NAMALWA (cell line): ENCODE measurements at places on chromosomes 3 and 15.

DNA sequence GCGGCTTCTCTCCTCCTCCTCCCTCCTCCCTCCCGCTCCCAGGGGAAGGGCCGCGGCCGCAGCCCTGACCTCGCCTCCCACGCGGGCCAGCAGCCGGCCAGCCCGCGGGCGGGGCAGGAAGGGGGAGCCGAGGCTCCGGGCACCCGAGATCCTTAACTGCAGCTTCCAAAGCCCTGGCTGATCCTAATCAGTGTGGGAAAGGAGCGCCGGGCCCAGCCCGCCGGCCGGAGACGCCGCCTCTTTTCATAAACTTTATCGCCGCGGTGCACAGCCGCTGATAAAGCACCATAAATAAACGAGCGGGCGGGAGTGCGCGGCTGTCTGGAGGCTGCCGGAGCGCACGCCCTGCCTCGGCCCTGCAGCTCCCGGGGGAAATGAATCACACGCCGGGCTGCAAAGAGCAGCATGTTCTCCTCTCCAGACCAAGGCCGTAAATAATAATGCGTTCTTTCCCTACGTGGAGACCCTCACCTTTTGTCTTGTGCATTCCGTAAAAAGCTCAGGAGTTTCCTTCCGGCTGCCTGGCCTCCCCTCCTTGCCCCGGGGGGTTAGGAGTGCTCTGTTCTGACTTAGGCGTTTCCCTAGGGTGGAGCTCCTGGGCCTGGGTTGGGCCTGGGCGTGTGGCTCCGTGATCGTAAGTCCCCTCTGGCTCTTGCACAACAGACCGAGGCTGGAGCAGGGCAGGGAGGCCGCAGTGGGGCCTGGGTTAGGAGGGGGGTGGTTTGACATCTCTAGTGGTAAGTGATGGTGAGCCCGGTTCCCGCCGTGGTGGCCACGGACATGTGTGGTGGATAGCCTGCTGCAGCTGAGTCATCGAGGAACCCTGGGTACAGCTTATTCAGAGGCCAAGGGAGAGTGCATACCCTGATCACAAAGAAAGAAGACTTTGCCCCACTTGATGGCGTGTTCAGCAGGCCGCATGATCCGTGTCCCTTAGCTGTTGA is 132.6 kb upstream of the HES1 start:
- no peak for DNase-seq

DNA sequence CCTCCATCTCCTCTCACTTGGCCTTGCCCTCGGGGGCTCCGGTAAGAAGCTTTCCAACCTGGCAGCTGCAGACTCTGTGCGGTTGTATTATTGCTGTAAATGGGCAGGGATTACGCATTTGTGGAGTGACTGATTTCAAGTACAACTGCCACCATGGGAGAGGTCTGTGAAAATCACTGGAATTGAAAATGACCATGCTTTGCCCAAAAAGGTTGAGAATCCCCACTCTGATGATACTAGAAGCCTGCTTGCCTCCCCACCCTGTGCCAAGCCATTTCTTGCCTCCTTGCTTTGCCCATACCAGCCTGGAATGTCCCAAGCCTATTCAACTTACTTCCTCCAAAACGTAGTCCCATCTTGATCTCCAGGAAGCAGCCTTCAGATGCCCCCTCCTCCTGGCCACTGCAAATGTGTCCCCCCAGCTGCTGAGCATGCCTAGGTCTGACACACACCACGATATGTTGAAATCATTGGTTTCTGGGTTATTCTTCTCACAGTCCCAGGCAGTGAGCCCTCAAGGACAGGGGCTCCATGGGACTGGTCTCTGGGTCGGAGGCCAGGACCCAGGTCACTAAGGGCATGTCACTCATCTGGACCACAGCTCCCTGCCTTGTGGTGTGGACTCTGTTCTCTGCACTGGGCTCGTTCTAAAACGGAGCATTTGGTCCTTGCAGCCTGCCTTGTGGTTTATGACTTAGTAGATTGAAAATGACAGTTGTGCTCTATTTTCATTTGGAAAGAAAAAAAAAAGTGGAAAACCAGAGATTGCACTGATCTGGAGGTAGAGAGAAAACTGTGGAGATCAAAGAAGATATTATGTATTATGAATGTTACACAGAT is 42.9 kb downstream of the SMAD3 start:
- DNase-seq, result no peak

- no peak for DNase-seq
Measured at GRCh38 chr15:93162560-93162959, 73.5 kb upstream of the RGMA start.

GRCh38 chr3:153599685-153600084 is 437.7 kb downstream of the RAP2B start:
- DNase-seq, result no peak

DNA sequence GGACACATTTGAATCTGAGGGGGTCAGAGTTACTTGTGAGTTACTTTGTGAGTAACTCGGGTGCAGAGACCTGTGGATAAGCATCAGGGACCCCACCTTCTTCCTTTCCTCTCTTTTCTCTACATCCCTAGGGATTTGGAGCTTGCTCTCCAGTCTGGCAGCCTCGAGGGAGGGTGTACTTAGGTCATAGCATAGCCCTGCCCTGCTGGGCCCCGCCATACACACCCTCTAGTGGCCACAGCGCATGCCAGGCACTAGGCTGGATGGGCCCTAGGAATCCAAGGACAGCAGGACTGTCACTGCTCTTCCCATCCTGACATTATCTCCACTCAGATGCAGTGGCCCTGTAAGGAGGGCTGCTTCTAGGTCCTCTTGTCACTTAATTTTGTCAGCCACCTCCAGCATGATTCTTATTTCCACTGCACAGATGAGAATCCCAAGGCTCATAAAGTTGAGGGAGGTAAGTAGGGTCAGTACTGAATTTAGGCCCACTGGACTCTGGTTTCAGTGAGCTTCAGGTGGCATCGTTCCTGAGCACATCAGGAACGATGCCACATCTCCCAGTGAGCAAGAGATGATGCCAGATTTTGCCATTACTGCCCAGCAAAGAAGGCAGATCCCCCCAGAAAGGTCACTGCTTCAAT is 3.6 kb upstream of the SMAD6 start:
- DNase-seq, result peak; percentile 53

GRCh38 chr3:18669374-18669773 is 244.2 kb upstream of the SATB1 start:
- no peak for DNase-seq

DNA sequence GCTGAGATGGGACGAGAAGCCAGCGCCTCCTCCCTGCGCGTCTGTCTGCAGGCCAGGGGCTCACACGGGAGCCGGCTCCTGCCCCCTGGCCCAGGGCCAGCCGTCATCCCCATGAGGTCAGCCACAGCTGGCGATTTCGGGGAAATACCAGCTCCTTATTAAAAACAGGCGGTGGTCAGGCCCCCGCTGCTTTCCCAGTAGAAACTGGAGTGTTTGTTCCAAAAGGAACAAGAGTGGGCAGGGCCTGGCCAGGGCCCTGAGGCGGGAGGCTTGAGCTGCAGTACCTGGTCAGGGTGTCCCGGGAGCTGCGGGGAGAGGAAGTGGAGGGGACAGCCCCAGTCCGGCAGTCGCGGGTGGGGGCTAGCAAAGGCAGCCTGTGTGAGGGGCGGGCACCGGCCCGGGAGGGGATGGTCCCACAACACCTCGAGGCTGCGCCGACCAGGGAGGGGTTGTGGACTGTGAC is 17.8 kb downstream of the MYL3 start:
- DNase-seq, result no peak

GRCh38 chr3:83523470-83524073 is 1435.2 kb upstream of the CADM2 start:
- DNase-seq, result peak; percentile 54

DNA sequence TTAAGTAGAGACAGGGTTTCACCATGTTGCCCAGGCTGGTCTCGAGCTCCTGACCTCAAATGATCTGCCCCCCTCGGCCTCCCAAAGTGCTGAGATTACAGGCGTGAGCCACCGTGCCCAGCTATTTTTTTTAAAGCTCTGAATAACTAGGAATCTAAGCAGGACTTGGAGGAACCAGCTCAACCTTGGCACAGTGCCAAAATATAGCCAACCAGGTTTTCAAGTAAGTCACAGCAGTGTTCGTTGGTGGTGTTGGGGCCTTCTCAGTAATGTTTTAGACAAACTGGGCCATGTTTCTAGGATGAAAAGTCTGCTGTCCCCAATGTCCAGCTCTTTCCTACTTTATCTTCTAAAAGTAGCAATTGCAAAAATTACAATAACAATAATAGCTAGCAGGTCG is 6.4 kb upstream of the ADAM10 start:
- no peak for DNase-seq

GRCh38 chr3:108983051-108983450 is 29.4 kb upstream of the GUCA1C start:
- DNase-seq, result no peak

DNA sequence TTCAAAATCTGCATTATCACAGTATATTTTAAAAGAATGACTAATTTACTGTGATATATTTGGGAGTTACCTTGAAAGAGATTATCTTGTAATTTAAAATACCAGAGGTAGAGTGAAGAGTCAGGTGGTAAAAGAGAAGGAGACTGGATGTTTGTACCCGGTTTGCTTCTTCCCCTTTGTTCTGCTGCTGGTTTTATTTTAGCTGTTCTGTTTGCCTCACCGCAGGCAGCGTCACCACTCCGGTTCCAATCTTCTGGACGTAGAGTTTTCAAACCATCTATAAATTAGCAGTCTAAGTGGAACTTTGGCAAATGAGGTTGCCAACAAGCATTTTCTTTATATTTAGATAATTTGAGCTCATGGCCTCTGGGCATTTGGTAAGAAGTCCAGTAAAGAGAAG is 38.2 kb downstream of the PPARG start:
- DNase-seq, result no peak

- no peak for DNase-seq
Measured at GRCh38 chr3:42421818-42422796, 11.7 kb upstream of the LYZL4 start.

DNA sequence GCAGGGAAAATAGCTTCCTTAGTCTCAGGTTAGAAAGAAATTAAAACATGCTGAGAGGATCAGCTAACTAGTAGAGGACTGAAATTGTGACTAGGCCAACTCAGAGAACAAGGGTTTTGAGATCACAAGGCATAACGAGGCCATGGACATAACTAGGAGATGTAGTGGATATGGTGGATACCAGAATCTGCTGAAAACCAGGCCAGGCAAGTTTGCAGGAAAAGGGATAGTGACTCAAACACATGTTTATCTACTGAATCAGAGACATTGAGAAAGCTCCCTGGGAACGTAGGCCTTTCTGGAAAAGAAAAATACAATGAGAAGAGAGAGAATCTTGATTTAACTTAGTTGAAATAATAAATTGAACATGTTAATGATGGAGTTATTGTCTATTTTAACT is 326.5 kb upstream of the GBE1 start:
- DNase-seq, result no peak

GRCh38 chr15:63944681-63944955 is 101.7 kb downstream of the DAPK2 start:
- no peak for DNase-seq

- DNase-seq, result no peak
Measured at GRCh38 chr3:177979703-177980102, 556.5 kb upstream of the KCNMB2 start.

- peak; percentile 16 for DNase-seq
Measured at GRCh38 chr3:120177707-120178306, 83.6 kb upstream of the GSK3B start.

GRCh38 chr3:116141724-116142123 is 303.6 kb downstream of the LSAMP start:
- no peak for DNase-seq

DNA sequence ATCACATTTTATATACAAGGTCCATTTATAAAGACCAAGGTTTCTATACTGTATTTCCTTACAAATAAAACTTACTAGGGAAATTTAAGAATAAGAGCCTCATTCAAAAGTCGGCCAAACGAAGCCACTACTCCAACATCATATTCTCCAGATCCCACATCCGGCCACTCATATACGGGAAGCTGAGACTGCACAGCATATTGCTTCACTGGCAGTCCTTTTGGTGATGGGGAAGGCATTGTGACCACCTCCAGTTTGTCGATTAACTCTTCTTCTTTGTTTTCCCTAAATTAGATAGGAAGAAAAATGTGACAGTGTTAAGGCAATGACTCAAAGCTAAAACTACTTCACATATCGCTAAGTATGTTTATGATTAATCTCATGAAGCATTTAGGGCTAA is 2.7 kb downstream of the MTFMT start:
- DNase-seq, result no peak

DNA sequence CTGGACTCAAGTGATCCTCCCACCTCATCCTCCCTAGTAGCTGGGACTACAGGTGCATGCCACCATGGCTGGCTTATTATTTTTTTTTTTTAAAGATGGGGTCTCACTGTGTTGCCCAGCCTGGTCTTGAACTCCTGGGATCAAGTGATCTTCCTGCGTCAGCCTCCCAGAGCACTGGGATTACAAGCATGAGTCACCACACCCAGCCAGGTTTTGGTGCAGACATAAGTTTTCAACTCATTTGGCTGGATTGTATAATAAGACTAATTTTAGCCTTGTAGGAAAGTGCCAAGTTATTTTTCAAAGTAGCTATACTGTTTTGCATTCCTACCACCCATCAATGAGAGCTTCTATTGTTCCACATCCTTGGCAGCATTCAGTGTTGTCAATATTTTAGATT is 32.1 kb downstream of the BUB1B start:
- DNase-seq, result no peak

DNA sequence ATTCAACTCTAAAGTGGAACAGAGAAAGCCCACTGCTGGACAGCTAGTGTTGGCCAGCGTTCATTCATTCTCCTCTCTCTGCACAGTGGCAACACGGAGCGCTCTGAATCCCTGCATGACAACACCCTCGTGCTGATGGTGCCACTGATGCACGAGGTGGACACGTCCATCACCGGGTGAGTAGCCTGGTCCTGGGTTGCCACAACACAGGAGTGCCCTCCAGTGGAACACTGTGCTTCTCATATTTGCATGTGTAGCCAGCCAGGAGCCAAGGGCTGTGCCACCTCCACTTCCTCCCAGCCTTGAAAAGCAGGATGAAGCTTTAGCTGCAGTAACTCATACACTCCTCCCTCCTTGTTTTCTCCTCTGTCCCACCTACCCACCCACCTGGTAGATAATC is 120.0 kb upstream of the CTDSPL start:
- DNase-seq, result no peak

DNA sequence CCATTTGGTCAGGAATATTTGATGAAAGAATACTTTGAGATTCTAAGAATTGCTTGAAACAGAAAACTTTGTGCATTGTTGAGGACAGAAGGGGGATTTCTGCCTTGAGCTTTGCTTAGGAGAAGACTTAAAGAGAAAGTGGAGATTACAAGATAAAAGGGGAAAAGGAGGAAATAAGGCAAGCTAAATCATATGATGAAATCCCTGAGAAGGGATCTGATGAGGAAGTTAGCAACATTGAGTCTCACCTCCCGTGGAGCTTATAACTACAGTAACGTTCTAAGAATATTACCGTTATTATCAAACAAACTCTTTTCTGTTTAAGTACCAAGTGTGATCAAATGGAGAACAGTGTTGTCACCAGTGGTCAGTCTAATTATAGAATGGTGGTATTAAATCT is 414.7 kb upstream of the NAALADL2 start:
- no peak for DNase-seq

- peak; percentile 59 for DNase-seq
Measured at GRCh38 chr15:32834156-32834555, 116.4 kb downstream of the GREM1 start.

- no peak for DNase-seq
Measured at GRCh38 chr15:37220949-37221670, 120.8 kb upstream of the MEIS2 start.
